ENCODE measurements at places on chromosomes 1 and 21.

- no peak for DNase-seq
Measured at GRCh38 chr1:244325056-244325758, 126.5 kb downstream of the ADSS2 start.

- no peak for DNase-seq
Measured at GRCh38 chr1:3148171-3148570, 79.2 kb downstream of the PRDM16 start.

- DNase-seq = no peak
Measured at GRCh38 chr1:30572192-30572591, 151.2 kb downstream of the MATN1 start.

GRCh38 chr1:223082914-223083313, 60.1 kb downstream of the TLR5 start:
- no peak for DNase-seq

DNA sequence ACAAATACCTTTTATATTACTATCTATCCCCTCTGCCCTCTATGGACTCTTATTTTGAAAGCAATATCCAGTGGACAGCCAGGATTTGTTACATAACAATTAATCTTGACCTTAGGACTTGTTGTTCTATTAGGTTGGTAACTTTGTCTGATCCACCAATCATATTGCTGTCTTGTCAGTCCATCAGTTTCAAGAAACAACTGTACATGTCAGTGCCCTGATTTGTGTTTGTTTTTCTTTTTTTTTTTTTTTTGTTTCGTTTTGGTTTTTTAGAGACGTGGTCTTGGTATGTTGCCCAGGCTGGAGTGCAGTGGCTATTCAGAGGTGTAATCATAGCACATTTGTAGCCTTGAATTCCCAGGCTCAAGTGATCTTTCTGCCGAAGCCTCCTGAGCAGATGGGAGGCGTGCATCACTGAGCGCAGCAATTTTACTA, 1.5 kb upstream of the SCP2 start:
- DNase-seq = no peak

DNA sequence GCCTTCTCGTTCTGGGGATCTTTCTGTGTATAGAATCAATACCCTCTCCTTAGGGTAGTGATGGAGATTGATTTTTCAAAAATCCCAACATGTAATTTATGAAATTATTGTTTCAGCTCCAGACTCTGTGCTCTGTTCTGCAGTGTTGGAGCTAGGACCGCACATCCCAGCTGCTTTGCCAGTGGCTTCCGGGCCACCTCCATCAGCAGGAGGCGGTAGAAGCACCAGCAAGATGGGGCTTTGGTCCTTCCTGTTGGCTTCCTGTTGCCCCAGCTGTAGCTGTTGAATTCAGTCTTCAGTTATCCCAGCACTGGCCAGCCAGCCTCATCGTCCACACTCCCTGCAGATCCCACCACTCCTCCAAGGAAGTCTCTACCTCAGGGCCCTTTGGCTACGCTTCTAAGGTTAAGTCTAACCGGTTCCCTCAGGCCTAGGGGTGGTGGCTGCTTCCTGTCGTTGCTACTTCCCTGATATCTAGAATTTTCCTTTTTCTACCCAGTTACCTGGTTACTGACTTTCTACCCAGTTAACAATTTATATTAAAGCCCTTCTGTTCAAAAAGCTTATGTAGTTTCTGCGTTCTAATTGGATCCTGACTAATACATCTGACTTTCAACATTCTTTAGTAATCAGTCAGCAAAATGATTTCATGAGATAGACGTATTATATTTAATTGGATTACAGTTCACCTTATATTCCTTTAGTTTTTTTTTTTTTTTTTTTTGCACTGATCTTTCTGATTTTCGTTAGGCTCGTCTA, 24.6 kb downstream of the GALNT2 start:
- DNase-seq = no peak

- DNase-seq = no peak
Measured at GRCh38 chr1:115706587-115707425, 61.7 kb downstream of the CASQ2 start.

- DNase-seq = no peak
Measured at GRCh38 chr1:111190931-111191451, 9.5 kb downstream of the DENND2D start.

GRCh38 chr1:214165850-214166374, 115.0 kb upstream of the SMYD2 start:
- DNase-seq = no peak

- DNase-seq = no peak
Measured at GRCh38 chr1:116664366-116664977, 3.1 kb downstream of the IGSF3 start.

- peak; percentile 22 for DNase-seq
Measured at GRCh38 chr21:20999659-21000058, 1.4 kb downstream of the NCAM2 start.

DNA sequence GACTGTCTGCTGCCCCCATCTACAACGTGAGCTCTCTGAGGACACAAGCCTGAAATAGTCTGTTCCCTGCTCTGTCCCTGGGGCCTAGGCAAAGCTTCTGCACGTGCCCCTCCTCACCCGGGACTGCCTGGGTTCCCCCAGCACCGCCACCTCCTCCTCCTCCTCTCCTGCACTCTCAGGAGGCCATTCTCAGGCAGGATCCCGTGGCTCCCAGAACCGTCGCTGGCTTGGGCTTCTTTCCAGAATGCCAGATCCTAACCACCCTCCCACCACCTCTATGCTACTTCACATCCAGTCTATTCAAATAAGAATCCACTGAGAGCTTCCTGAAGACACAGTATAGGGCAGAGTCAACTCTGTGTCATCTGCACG, 11.2 kb downstream of the NPHP4 start:
- no peak for DNase-seq

- DNase-seq = no peak
Measured at GRCh38 chr1:239112101-239112935, 274.1 kb upstream of the CHRM3 start.

GRCh38 chr1:91877574-91878208, 8.3 kb downstream of the TGFBR3 start:
- DNase-seq = no peak

DNA sequence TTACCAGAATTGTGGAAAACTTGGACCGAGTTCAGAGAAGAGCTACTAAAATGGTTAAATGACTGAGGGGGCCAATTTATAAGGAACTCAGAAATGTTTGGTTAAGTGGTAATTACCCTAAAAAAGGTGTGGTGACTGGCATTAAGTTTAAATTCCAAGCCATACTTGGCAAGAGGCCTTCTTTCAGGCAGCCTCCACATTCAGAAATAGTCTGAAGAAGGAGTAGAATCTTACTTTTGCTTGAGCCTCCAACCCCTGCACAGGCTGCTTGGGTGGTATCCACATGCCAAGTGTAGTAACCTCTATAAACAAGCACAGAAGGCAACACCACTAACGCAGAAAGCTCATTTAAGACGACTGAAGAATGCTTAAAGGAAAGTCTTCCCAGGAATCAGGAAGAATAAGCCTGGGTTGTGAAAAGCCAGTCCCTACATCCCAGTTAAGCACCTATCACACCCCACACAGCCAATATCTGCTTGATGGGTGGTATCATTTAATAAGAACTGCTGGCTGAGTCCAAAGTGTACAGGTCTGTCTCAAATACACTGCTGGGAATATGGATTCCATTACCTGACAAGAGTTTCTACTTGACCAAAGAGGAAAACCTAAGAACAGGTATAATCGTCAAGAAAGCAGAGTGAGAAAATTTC, 13.7 kb upstream of the GORAB start:
- no peak for DNase-seq

GRCh38 chr1:44170281-44170823, 28.9 kb upstream of the KLF18 start:
- DNase-seq = no peak

DNA sequence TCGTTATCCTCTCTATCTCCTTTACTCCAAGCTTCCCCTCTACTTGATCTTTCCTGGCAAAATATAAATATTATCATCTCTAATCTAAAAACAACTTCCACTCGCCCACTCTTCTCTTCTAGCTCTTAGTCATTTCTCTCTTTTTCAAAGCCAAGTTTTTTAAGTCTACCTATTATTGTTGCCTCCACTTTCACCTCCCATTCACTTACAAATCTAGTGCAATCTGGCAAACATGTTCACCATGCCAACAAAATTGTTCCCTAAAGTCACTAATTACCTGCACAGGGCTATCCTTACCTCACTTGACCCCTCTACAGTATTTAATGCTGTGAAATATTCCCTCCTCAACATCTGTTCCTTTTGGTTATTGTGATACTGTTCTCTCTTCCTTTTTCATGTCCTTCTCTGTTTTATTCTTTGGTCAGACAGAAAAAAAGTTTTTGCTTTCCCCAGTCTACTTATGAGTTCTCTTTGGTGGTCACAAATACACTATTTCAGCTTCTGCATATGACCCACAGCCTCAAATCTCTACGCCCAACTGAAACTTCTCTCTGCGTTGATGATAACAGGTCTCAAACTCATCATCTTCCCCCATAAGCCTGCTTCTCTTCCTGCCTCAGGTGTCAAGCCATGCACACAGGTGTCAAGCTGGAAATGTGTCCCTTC, 31.9 kb upstream of the RAP1A start:
- no peak for DNase-seq

DNA sequence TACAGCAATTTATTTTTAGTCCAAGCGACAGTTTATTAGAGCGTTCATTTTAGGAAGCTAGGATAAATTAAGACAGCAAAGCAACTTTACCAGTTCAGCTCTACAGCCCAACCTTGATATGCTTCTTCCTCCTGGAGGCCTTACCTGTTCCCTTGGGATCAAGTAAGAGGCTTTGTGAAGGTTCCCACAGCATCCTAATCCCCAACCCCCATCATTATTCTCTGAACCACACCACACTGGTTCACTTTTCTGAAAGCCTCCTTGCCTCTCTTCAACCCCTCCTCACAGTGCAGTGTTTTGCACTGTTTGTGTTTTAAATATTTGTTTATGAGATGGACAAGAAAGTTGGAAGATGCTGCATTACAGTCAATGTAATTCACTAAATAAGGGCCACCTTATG, 126.3 kb upstream of the CXADR start:
- no peak for DNase-seq

DNA sequence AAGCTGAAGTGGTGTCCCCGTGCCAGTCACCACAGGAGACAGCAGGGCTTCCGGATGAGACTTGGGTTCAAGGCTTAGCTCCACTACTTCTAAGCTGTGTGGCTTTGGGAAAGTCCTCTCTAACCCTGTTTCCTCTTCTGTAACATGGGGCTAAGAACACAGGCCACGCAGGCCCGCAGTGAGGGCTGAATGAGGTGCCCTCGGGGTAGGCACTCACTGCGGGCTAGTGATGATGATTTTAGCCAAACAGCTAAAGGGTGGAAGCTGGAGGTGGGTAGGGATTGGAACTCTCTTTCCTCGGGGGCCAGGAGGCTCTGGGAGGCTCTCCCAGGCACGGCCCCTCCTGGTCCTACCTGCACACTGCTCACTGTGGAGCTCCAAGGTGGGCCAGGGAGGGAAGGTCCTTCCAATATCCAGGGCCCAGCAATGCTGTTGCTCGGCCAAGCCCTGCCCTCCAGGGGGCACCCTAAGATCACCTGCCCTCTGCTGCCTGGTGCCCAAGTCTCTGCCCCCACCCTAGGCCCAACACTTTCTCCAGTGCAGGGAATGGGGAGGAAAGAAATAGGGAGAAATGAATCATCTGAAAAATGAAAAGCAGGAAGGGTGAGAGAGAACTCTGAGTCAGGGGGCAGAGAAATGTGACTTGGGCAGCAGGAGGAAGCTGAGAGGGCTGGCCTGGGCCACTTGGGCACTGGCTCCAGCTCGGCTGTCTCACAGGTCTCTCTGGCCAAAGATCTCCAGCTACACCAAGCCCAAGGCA, 19.2 kb upstream of the EVA1B start:
- peak; percentile 68 for DNase-seq

DNA sequence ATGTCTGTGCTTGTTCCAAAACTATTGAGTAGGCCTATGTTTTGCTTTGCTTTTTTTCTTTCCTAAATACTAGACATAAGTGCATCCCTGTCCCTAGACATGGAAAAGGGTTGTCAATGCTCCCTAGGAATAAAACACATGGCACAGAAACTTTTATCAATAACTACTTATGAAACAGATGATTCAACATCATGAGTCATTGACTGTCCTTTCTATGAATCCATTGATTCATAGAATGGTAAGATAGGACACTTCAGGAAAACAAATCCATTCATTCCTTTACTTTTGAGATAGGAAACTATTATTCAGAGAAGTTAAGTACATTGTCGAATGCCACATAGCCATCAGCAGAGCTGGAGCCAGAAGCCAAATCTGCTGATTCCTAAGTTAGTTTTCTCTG, 147.5 kb downstream of the TSEN15 start:
- DNase-seq = no peak

DNA sequence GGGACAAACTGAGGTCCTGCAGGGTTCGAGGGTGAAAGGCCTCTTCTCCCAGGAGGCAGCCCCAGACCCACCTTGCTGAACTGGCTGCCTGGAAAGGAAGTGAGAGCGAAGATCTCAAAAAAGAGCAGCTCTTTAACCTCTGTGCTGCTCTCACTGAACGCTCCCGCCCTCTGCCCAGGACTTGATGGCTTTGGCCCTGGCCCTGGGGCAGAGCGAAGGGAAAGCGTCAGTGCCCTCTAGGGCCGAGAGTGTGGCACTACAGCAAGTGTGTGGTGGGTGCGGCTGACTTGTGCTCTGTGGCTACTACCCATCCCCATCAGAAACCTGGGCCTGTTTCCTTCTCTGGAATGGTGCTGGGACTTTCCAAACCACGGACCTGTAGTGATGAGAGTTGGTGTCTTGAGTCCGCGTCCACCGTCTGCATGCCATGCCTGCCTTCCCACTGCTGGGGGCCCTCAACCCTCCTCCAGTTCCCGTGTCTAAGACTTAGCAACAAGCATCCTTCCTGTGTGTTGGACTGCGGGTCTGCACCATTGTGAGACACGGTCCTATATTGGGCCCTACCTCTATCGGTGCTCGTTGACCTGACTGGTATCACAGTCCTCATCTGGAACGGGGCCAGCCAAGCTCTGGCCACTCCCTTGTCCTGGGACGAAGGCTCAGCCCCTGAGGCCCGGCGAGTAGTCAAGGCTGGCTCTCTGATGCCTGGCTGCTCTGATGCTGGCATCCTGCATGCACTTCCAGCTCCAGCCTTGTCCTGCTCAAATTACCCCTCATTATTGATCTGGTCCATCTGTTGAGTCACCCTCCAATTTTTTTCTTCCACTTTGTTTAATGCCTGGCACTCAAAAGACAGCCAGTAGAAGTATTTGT, 180.3 kb downstream of the DISC1 start:
- peak; percentile 20 for DNase-seq

DNA sequence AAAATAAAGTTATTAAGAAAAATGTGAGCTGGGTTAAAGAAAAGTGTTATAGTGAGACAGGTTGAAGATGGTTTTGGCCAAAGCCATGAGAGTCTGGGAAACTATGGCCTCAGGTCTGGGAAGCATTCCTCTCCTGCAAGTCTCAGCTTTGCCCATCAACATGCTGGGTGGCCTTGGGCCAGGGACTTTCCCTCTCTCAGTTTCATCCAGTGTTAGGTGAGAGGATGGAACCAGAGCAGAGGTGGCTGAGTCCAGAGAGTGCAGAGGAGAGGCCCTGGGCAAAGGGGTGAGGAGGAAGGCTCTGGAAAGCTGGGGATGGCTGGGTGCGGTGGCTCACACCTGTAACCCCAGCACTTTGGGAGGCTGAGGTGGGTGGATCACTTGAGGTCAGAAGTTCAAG, 10.5 kb downstream of the PADI2 start:
- no peak for DNase-seq

- DNase-seq = no peak
Measured at GRCh38 chr1:177424744-177425143, 254.0 kb downstream of the BRINP2 start.

GRCh38 chr21:34899302-34899701, 149.8 kb downstream of the RUNX1 start:
- DNase-seq = peak; percentile 9

- DNase-seq = no peak
Measured at GRCh38 chr1:11214698-11215380, 25.7 kb downstream of the ANGPTL7 start.

- no peak for DNase-seq
Measured at GRCh38 chr1:54273092-54273794, 73.3 kb downstream of the MRPL37 start.

GRCh38 chr1:161792740-161793139, 26.6 kb downstream of the ATF6 start:
- no peak for DNase-seq

All from stimulated activated CD4-positive, alpha-beta T cell treated with anti-CD3 and anti-CD28 coated beads, Interleukin-2, amount 100 ng/mL, for 24 hours (primary cell).